ENCODE measurements at places on chromosomes 3 and 15.

DNA sequence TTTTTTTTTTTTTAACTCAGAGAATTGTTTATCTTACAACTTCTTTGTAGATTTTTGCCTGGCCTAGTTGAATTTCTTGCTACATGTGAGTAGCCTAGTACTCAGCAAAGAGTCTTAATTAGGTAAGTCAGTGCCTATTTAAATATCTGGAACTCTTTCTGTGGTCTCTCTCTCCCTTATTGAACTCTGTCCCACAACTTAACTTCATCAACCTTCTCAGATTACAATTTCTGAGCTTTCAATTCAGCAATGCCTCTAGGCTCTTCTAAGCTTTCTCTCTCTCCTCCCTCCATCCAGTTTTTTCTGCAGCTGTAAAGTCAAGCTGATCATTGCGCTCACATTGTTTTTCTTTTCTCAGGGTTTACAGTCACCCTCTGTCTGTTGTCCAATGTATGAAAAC lies 517.6 kb upstream of the ROBO1 start:
- no peak for DNase-seq

DNA sequence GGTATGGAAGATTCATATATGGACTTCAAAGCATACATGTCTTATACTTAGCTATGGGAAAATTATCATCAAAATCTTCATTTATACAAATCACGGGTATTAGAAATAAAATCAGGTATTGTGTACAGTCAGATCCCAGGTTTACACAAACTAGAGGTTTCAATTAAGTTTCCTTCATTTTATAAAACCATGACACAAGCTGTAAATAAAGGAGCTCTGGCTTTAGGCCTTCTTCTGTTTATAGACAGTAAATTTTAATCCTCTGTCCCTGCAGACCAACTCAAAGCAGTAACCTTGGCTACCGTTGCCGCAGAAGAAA lies 68.8 kb upstream of the CHD2 start:
- DNase-seq = no peak

GRCh38 chr3:101379658-101380376 lies 59.4 kb upstream of the IMPG2 start:
- DNase-seq = no peak

GRCh38 chr15:80780416-80781221 lies 1.4 kb downstream of the CEMIP start:
- DNase-seq = peak; percentile 64

GRCh38 chr3:54071601-54072000 lies 50.8 kb upstream of the CACNA2D3 start:
- DNase-seq = no peak

GRCh38 chr3:8987226-8987625 lies 24.0 kb upstream of the RAD18 start:
- DNase-seq = no peak

DNA sequence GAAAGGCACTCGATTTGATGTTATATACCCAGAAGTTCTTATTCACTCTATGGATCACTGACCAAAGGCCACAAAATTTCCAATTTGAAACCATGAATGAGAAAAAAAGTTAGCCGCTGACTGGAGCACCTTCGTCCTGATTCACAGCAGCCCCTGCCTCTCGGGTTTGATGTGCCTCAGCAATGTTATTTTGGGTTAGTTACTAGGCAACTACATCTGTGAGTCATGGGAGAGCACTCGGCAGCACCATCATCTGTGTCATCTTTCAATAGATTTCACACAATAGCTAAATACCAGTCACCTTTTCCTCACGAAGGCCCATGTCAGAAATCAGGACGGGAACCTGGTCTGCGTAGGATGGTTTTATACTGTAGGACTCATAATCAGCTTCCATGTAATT lies 269.2 kb downstream of the ZBBX start:
- no peak for DNase-seq

DNA sequence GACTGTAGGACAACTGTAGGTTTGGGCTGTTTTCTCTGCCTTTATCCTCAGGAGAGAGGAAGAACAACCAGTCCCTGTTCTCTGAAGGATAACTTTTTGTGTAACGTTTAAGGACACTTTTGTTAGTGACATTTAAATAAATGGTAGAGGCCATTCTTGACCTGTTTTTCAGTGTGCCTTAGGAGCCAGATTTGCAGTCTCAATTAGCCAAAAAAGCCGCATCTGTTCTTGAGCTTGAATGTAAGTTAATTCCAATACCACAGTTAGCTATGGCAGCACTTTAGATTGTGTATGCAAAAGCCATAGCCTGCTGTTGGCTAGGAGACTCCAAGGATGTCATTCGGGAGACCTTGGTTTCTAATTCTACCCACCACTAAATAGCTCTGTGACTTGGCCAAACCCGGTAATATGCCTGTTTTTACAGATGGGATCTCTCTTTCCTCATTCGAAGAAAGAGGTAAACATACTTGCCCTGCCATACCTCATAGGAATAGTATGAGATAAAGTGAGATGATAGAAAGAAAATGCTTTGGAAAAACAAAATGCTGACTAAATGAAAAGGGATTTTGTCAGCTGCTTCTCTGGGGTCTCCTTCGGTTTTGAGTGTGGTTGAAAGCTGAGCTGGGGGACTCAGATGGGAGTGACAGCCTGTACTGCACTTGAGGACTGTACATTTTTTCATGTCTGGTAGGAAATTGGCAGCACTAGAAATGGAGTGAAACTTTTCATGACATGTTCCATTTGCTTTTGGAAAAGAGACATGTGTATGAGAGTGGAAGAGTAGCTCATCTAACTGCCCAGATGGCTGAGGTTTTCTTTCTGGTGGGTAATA lies 57.3 kb upstream of the ROPN1 start:
- DNase-seq = no peak

DNA sequence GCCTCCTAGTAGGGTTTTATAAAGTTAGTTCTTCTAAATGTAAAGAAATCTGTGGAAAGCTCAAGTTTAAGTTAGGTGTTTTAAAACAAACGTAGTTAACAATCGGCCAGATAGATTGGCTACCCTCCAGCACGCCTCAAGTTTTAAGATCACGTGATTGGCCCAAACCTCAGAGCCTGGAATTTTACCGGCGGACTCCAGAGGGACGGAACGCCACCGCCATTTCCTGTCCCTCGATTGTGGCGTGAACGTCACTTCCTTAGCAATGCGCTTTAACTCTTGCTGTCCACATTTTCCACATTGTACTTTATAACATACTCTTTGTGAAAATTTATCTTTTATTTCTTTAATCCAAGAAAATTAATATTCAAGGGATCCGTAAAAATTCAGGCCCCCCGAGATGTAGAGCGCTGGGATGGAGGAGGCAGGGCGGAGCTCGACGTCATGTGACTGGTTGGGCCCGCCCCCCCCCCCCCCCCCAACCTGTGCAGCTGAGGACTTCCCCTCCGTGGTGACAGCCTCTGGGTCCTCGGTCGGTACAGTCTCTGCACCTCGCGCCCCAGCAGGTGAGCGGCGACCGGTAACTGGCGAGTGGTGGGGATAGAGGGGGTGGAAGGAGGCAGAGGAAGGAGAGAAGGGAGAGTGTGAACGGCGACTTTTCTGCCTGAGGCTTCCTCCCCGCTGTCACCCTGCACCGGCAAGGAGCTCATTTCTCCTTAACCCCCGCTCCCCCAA lies at the start of gene ATP6V1A:
ATP6V1A (plus strand) TSS at position 488 of the 735 bp plus-strand sequence. CDS start 31,719 bp downstream, outside the sequence.
- peak; percentile 85 for DNase-seq

All from AG08395 (cell line).